ENCODE measurements at places on chromosomes 6 and 20. TPM values are rescaled to one million over a fixed set of nuclear protein-coding genes. Genes with fewer than 3 reads are reported as not detected.
A peak's percentile ranks its signal among the peaks of the same experiment; 100 is the strongest.

GRCh38 chr20:43963872-43964791 is 49.5 kb downstream of the TOX2 start:
- peaks cover 19% of the 10 kb centered on the region for H3K4me1 ChIP-seq
- no peak overlapping the region for H3K27ac ChIP-seq
- H3K4me3 ChIP-seq: peak overlapping the region; percentile 30
- peaks cover 39% of the 10 kb centered on the region for H3K27me3 ChIP-seq
- no peaks in the 10 kb centered on the region for H3K36me3 ChIP-seq

- no peaks in the 10 kb centered on the region for H3K36me3 ChIP-seq
Measured at GRCh38 chr6:75492386-75493153, 1.0 kb downstream of the FILIP1 start.

GRCh38 chr6:40614671-40615070 is 27.5 kb upstream of the LRFN2 start:
- H3K4me3 ChIP-seq: no peak overlapping the region
- no peaks in the 10 kb centered on the region for H3K36me3 ChIP-seq
- no peak for DNase-seq
- H3K27me3 ChIP-seq: peaks cover 26% of the 10 kb centered on the region

DNA sequence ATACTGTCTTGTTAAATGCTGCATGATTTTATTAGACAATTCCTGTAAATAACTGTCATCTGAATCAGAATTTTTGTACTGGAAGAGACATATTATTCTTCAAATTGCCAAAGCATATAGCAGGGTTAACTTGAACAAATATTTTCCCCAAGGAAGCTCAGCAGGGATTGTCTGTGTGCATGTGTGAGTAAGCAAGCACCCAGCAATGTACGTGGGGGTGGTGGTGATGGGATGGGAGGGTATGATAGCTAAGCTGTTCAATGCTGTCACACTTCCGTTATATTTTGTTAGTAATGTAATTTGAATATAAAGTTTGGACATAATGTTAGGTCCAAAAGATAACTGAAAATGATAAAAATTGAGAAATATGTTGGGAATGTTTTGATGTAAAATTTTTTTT is 118.1 kb downstream of the MYB start:
- peaks cover 24% of the 10 kb centered on the region for H3K36me3 ChIP-seq
- no peak overlapping the region for H3K27ac ChIP-seq
- no peaks in the 10 kb centered on the region for H3K4me1 ChIP-seq
- H3K4me3 ChIP-seq: no peak overlapping the region
- no peak for DNase-seq

GRCh38 chr6:153801917-153802316 is 237.1 kb upstream of the OPRM1 start:
- H3K4me3 ChIP-seq: no peak overlapping the region
- peaks cover 3% of the 10 kb centered on the region for H3K27me3 ChIP-seq
- H3K36me3 ChIP-seq: no peaks in the 10 kb centered on the region

- no peaks in the 10 kb centered on the region for H3K27me3 ChIP-seq
- DNase-seq: peak; percentile 54
- no peak overlapping the region for H3K27ac ChIP-seq
- H3K4me3 ChIP-seq: no peak overlapping the region
- no peaks in the 10 kb centered on the region for H3K36me3 ChIP-seq
- H3K4me1 ChIP-seq: no peaks in the 10 kb centered on the region
Measured at GRCh38 chr20:22691369-22692118, 107.2 kb upstream of the FOXA2 start.

- peaks cover under 1% of the 10 kb centered on the region for H3K4me1 ChIP-seq
- DNase-seq: no peak
- no peaks in the 10 kb centered on the region for H3K27me3 ChIP-seq
- no peaks in the 10 kb centered on the region for H3K36me3 ChIP-seq
- H3K27ac ChIP-seq: no peak overlapping the region
Measured at GRCh38 chr6:33959661-33960344, 156.0 kb upstream of the MLN start.

Gene CBLN4
- total RNA-seq: not detected

Gene OR2B6
- total RNA-seq: not detected

Gene AKIRIN2
- total RNA-seq: 51.8 TPM

Gene BPIFB4
- total RNA-seq: not detected

DNA sequence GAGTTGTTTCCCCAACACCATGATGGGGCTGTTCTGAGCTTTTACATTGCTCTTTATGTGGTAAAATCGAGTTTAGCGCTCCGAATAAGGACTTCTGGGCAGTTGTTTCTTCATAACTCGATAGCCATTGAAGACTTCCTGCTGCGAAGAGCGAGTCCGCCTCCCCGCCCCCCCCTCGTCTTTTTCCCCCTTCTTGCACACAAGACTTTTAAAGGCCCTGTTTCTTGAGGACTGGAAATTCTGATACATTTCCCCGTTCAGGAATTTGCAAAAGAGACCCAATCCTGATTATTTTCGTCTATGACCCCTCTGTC is 1.5 kb upstream of the CITED2 start:
- no peaks in the 10 kb centered on the region for H3K27me3 ChIP-seq
- DNase-seq: no peak
- H3K4me3 ChIP-seq: peak overlapping the region; percentile 88
- peaks cover 13% of the 10 kb centered on the region for H3K36me3 ChIP-seq

DNA sequence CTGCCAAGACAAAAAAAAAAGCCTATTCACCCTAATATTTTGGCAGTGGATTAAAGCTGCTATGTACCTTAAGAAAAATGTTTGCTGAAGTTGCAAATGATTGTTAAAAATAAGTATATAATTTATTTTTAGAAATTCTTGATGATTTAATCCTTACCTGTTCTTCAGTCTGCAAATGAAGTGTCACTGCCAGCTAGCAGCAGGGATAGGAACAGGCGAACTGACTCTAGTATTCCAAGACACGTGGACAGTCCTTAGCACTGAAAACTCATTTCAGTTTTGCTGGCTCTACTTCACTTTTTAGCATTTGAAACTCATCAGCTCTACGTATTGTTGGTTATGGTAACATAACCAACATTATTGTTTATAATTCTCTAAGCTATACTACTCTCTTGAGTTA is 204.4 kb upstream of the ID4 start:
- no peaks in the 10 kb centered on the region for H3K36me3 ChIP-seq
- H3K27me3 ChIP-seq: no peaks in the 10 kb centered on the region
- H3K4me3 ChIP-seq: no peak overlapping the region
- H3K27ac ChIP-seq: no peak overlapping the region
- no peaks in the 10 kb centered on the region for H3K4me1 ChIP-seq

Gene NNAT
- 0.58 TPM for total RNA-seq

DNA sequence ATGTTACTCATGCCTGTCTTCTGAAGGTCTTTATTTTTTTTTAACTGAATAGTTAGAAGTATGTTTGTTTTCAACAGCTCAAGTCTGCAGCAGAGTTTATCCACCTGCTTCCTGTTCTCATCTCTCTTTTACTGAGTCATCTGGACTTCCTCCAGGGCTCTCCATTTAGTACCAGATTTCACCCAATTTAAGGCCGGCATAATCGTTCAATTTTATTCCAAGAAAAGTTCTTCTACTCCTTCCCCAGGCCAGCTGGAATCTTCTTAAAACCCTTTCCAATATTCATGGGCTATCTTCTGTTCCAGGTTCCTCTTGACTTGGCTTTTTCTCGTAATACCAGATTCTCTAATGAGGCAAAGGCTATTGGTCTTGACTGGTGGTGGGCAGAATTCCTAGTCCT is 79.0 kb upstream of the LAMA2 start:
- no peaks in the 10 kb centered on the region for H3K4me1 ChIP-seq
- no peaks in the 10 kb centered on the region for H3K36me3 ChIP-seq
- peaks cover 9% of the 10 kb centered on the region for H3K27me3 ChIP-seq

- H3K27me3 ChIP-seq: peaks cover 32% of the 10 kb centered on the region
- H3K4me3 ChIP-seq: no peak overlapping the region
- H3K4me1 ChIP-seq: peaks cover 3% of the 10 kb centered on the region
- no peak overlapping the region for H3K27ac ChIP-seq
Measured at GRCh38 chr6:37531437-37532036, 31.8 kb upstream of the CCDC167 start.

DNA sequence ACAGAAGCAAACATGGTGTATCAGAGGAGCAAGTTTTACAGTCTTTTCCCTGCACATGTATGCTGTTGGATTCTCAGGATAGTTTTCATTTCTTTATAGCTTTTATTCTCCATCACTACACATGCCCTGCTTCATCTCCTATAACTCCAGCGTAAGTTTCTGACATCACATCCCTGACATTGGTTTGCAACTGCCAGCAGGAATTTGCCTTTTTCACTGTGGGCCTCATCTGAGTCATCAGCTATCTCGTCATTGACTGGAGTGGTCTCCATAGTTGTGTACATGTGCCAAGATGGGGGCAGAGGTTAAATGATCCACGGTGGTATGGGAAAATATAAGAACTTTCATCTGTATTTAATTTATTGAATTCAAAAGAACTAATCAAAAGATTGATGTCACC is 96.7 kb downstream of the SLX4IP start:
- H3K36me3 ChIP-seq: peaks cover 2% of the 10 kb centered on the region
- no peaks in the 10 kb centered on the region for H3K27me3 ChIP-seq
- H3K4me1 ChIP-seq: peaks cover 10% of the 10 kb centered on the region
- no peak for DNase-seq
- H3K27ac ChIP-seq: no peak overlapping the region

- H3K27ac ChIP-seq: no peak overlapping the region
- no peaks in the 10 kb centered on the region for H3K4me1 ChIP-seq
- no peak for DNase-seq
- H3K36me3 ChIP-seq: no peaks in the 10 kb centered on the region
- H3K4me3 ChIP-seq: no peak overlapping the region
- no peaks in the 10 kb centered on the region for H3K27me3 ChIP-seq
Measured at GRCh38 chr6:141347906-141348492, 784.7 kb upstream of the GJE1 start.

DNA sequence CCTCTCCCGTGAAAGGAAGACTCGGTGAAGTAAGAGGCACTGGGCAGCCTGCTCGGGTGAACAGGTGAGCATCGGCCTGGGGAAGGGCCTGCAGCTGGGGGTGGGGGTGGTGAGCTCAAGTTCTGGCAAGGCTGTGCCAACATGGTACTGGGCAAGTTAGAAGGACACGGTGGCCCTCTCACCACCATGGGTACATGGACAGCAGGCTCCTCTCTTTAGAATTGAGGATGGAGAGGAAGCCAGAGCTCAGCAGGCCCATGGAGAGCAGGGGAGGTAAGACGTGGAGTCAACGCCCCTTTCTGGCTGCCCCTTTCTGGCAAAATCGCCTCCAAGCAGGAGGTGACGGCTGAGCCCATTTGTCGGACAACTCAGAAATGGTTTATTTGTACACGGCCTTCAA is 135.6 kb downstream of the ANKRD60 start:
- H3K36me3 ChIP-seq: no peaks in the 10 kb centered on the region
- no peak overlapping the region for H3K27ac ChIP-seq
- DNase-seq: no peak
- no peak overlapping the region for H3K4me3 ChIP-seq

DNA sequence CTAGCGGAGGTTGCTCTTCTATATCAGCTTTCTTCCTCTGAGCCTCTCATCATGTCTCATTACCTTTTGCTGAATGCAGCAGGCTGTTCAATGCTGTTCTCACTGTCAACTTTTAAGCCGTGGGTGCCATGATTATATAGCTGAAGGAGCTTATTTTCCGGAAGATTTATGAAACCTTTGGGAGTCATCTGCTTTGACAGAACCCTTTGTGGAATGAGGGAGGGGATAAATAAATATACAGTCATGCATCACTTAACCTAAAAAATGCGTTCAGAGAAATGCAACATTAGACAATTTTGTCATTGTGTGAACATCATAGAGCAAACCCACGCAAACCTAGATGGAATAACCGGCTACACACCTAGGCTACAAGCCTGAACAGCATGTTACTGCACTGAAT is 102.2 kb upstream of the AKAP12 start:
- no peak for DNase-seq
- H3K4me1 ChIP-seq: no peaks in the 10 kb centered on the region
- H3K4me3 ChIP-seq: no peak overlapping the region
- peaks cover 2% of the 10 kb centered on the region for H3K27me3 ChIP-seq

Gene RGS17
- total RNA-seq: not detected

GRCh38 chr6:23905133-23905815 is 220.7 kb upstream of the NRSN1 start:
- H3K27ac ChIP-seq: no peak overlapping the region
- no peaks in the 10 kb centered on the region for H3K27me3 ChIP-seq
- no peak for DNase-seq
- no peaks in the 10 kb centered on the region for H3K4me1 ChIP-seq
- no peaks in the 10 kb centered on the region for H3K36me3 ChIP-seq

DNA sequence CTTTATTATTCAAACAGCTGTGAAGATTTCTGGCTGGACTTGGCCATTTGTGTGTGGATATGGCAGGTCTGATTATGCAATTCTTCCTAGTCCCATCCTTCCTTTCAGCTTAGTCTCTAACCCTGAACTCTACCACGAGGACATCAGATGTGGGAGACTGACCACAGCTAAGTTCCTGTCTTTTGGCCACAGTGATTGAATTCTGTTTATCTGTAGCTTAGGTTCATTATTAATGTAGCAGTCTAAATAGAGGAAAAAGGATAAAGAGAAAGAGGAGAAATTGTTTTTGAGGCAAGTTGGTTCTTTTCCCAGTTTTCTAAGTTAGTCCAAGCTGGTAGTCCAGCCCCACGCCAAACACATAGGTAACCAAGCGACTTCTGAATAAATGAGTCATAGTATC is 598.9 kb downstream of the RFPL4B start:
- no peak overlapping the region for H3K27ac ChIP-seq
- no peak overlapping the region for H3K4me3 ChIP-seq
- no peaks in the 10 kb centered on the region for H3K4me1 ChIP-seq
- no peaks in the 10 kb centered on the region for H3K36me3 ChIP-seq
- no peak for DNase-seq

DNA sequence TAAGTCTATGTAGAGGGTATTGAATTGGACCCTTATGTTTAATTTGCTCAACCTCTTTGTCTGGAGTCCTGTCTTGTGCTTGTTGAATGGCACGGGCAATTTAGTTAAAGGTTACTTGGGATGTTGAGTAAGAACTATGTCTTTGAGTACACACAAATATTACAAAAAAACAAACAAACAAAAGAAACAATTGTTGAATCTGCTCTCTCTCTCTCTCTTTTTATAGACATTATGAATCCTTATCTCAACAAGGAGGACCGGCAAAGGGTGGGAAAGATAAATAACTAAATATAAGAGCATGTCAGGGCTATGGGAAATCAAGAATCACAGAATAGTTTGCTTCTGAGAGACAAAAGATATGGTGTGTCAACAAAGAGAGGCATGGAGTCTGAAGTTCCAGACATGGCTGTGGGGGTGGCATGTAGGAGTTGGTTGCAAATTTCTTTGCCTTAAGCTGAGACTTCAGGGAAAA is 608.6 kb downstream of the UTRN start:
- peaks cover 6% of the 10 kb centered on the region for H3K4me1 ChIP-seq
- H3K4me3 ChIP-seq: no peak overlapping the region
- no peak for DNase-seq
- no peak overlapping the region for H3K27ac ChIP-seq

GRCh38 chr6:71463061-71463460 is 174.4 kb downstream of the OGFRL1 start:
- H3K27me3 ChIP-seq: no peaks in the 10 kb centered on the region
- H3K36me3 ChIP-seq: no peaks in the 10 kb centered on the region
- H3K27ac ChIP-seq: no peak overlapping the region
- H3K4me3 ChIP-seq: no peak overlapping the region
- H3K4me1 ChIP-seq: no peaks in the 10 kb centered on the region
